ENCODE measurements at places on chromosomes 2 and 18.
A peak's percentile ranks its signal among the peaks of the same experiment; 100 is the strongest.

DNA sequence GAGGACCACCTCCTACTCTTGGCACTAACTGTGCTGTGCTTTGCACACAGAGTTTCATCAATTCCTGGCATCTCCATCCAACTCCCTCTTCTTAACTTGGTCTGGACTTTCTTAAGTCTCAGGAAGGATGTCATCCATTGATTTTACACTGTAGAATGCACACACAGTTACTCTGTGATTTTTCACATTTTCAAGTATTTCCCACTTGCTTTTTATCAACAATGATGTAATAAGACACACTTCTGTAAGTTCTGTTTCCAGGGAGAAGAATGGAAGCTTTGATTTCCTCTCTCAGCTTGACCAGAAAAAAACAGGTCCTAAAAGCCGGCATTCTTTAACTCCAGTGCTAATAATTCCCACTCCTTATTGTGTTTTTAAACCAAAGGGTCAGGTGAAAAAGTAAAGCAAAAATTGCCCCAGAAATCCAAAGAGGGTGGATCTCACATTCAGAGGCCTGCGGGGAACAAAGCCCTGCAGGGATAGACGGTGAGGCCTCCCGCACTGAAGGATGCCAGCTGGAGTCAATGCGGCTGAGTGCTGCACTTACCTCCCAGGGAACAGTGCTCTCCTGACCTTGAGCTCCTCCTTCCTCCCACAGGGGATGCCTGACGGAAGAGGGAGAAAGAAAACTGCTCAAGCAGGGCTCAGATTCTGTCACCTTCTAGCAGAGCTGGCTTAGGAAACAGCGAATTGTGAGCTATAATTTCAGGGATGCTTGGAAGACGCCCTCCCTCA is 83.1 kb downstream of the PDCL3 start:
- no peak for DNase-seq

- no peak for DNase-seq
These were observed 231.3 kb downstream of the KCNE4 start for GRCh38 chr2:223283329-223283728.

GRCh38 chr2:17573804-17574175 is 33.3 kb downstream of the VSNL1 start:
- DNase-seq, result no peak

GRCh38 chr2:39734445-39734844 is 44.6 kb downstream of the THUMPD2 start:
- no peak for DNase-seq

DNA sequence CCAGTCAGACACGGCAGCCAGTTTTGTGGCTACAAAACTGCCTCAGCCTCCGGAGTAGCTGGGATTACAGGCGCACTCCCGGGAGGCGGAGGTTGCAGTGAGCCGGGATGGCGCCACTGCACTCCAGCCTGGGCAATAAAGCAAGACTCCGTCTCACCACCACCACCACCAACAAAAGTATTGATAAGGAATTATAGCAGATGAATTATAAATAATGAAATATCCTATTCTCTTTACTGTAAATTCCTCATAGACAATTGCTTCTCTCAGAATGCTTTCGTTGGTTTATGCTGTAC is 1.4 kb upstream of the FAM161A start:
- no peak for DNase-seq

DNA sequence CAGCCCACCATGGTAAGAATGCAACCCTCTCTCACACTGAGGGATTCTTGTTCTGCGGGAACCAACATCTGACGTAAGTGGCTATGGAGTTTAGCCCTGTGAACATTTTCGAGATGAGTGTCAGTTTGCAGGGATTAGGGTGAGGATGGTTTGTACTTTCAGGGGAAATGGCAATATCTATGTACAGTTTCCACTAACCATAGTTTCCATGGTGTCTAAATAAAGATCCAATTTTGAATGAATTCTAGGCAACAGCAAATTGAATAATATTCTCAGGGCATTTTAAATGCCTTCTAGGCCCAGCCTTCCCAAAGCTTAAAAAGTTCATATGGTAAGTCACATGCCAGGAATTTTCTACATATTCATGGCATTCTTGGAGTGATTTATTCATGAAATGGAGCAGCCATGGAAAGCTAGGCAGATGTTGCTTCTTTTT is 105.4 kb upstream of the MMADHC start:
- peak; percentile 65 for DNase-seq

DNA sequence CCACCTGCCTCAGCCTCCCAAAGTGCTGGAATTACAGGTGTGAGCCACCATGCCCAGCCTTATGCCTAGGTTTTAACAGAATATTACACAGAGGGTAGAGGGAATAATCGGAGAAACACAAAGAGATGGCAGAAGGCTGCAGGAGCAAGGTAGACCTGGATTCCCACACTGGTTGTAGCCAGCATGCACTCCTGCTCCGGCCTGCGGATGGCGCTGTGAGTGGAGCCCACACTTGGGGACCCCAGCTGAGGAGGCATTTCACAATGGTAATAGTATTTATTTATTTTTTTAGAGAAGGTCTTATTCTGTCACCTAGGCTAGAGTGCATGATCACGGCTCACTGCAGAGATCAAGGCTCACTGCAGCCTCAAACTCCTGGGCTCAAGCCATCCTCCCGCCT is 38.8 kb upstream of the DARS1 start:
- no peak for DNase-seq

- DNase-seq, result peak; percentile 68
These were observed 188.7 kb upstream of the APCDD1 start for GRCh38 chr18:10265560-10266333.

GRCh38 chr2:6203291-6203959 is 511.2 kb downstream of the SOX11 start:
- no peak for DNase-seq

DNA sequence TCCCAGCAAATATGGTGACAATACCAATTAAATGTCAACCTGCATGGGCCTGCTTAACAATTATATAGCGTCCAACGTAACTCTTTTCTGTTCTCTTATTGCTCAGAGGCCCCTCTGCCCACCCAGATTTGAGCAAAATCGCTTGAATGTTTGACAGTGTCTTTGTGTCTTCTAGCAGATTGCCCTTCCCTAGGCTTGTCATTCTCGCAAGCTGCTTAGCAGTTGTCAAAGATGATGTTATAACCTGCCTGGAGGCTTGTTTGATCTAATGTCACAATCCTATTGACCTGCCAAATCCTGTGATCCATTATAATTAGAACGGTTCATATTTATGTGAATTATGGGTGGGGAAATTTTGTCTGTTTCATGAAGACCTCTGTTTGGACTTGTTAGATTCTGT is 108.8 kb downstream of the FARSB start:
- no peak for DNase-seq

DNA sequence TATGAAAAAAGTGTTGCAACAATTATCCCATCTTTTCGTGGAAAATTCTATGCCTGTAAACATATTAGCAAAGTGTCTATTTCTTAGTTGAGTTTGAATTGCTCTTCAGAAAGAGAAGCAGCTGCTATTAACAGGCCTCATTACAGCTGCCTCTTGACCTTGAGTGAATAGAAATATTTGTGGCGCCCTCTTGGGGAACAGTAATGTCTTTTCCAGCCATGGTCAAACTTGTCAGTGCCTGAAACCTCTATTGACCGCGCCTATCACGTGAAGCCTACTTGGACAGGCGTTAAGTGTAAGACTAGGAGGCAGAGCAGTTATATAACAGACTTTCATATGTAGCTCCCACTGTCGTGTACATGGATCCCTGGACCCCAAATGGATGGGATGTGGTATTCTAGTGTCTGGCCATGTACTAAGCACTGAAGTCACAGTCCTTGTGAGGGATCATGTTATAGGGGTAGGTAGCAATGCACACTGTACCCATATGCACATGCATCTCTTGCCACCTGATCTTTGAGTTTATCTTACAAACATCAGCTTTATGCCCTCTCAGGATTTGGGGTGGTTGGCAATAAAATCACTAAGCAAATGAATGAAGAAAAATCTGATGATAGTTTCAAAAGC is 245.0 kb downstream of the PTGR3 start:
- DNase-seq, result peak; percentile 40

- DNase-seq, result no peak
These were observed 27.0 kb downstream of the UXS1 start for GRCh38 chr2:106167067-106167466.

GRCh38 chr18:56516789-56517188 is 121.6 kb downstream of the TXNL1 start:
- peak; percentile 89 for DNase-seq

DNA sequence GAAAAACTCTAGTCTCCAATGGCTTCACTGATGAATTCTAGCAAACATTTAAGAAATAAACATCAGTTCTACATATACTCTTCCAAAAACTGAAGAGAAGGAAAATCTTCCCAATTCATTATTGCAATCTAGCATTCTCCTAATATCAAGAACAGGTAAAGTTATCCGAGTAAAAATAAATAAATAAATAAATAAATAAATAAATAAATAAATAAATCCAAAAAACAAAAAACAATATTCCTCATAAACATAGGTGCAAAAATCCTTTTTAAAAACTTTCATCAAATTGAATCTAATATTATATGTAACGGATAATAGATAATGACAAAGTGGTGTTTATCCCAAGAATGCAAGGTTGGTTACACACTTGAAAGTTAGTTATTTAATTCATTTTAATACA is 58.4 kb upstream of the TMEM247 start:
- DNase-seq, result no peak

- DNase-seq, result no peak
These were observed 75.6 kb downstream of the MOB4 start for GRCh38 chr2:197591339-197592072.

DNA sequence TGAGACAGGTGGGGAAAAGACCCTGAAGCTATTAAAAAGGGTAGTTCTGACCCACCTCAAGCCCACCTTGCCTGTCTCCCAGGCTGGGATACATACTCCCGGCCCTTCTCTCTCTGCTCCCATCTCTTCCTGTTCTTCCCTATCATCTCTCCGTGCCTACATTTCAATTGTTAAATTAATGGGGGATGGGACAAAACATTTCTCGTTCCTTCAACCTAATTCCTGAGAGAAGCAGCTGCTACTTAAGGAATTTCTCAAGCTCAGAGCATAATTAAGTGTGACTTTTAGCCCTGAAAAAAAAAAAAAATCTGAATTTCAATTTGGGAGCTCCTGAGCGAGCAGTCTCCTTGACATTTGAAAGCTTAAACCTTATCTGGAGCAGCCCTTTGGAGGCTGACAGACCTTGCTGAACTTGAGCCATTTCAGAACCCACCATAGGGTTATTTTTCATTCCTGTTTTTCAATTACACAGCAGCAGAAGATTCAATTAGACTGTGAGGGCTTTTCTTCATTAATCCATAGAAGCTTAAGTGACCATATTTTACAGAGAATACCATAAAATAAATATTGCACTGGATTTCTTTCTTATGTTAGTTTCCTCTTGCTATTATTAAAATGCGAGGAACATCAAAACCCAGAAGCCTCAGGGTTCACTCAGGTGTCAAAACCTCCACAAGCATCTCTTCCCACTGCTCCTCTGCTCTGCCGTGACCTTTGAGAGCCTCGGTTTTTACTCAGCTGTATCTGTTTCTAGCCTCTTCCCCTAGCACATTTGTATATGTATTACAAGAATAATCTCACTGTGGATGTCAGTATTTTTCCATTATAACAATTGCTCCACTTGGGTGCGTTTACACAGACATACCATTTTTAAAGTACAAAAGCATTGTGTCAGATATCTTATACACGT is 125.7 kb downstream of the B3GNT2 start:
- DNase-seq, result no peak

- DNase-seq, result no peak
These were observed 91.5 kb downstream of the RAD51AP2 start for GRCh38 chr2:17426743-17427142.

GRCh38 chr18:46412916-46413315 is 244.1 kb downstream of the LOXHD1 start:
- no peak for DNase-seq

DNA sequence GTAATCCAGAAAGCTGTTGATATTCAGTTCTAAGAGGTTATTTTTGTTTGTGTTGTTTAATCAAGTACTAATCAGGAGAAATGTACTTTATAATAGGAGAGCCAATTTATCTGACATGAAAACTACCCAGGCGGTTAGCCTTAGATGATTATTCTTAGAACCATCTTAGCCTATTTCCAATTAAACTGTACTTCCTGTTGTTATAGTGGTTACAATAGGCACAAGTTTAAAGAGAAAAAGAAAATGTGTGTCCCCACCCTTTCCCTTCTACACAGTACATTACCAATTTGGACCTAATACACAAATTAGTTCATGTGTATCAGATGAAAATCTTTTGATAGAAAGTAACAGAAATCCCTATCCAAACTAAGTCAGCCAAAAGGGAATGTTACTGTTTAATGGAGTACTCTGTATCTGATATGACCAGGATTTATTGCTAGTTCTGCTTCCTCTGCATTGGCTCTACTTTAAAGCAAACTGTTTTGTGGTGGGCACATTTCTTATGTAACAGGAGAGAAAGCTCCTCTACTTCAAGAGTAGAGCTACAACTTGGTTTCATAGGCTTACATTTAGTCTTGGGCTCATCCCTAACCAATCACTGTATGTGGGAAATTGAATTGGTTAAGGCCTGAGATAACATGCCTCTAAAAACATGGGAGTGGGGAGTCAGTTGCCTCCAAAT is 217.9 kb downstream of the UBE2E3 start:
- no peak for DNase-seq

- no peak for DNase-seq
These were observed 481 bp downstream of the DCDC2C start for GRCh38 chr2:3703757-3704355.

DNA sequence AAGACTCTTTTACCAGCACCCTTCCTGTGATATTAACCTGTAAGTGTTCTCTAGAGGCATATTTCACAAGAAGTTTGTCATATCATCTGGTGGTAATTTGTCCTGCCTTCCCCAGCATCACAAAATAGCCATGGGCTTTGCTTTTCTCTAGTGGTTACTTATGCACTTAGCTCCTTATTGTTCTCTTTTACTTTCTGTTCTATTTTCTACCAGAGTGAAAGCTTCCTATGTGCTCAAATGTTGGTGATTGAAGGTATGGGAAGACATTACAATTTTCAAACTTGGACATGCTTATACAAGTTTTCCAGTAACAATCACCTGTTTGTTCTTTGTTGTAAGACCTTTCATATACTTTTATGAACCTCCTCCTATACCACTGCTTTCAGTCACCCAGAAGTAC is 87.0 kb upstream of the KCNH7 start:
- no peak for DNase-seq

GRCh38 chr2:237603718-237604362 is 13.3 kb upstream of the RAB17 start:
- peak; percentile 65 for DNase-seq

- DNase-seq, result no peak
These were observed 209.2 kb downstream of the GBX2 start for GRCh38 chr2:235958931-235959410.

GRCh38 chr2:7738596-7738995 is 821.4 kb downstream of the RNF144A start:
- DNase-seq, result peak; percentile 38

- no peak for DNase-seq
These were observed 4.5 kb downstream of the EMX1 start for GRCh38 chr2:72921853-72922252.

GRCh38 chr2:41933046-41933420 is 114.8 kb upstream of the PKDCC start:
- DNase-seq, result no peak

GRCh38 chr2:77834360-77835002 is 312.3 kb upstream of the LRRTM4 start:
- no peak for DNase-seq

Measured in fibroblast of skin of right biceps (primary cell).